MV-4-11 (cell line): ENCODE measurements at places on chromosomes 7 and 10.
A peak's percentile ranks its signal among the peaks of the same experiment; 100 is the strongest.

- DNase-seq = no peak
Observed at GRCh38 chr7:150373049-150373801, 4.6 kb downstream of the REPIN1 start.

DNA sequence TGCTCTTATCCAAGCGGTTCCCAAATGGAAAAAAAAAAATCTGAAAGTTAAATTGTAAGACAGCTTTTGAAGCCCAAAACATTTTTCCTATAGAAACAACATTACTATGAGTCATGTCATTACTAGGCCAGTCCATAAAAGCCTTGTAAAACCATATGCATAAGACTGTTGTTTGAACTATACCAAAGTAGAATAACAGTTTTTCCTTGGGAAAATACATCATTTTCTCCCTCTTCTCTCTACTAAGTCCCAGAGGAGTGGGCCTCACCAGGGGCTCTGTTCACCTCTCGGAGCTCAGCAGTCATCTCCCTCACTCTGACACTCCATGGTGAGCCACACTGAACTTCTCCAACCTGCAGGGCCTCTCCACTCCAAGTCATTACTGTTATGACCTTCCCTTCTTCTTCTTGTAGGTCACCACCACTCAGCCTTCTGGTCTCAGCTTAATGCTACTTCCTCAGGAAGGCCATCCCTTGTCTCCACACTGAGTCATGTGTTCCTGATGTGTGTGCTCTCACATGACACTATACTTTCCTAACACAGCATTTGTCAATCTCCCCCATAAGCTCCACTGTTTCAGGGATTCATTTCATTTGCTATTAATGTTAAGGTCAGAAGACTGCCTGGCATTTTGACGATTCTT, 32.5 kb downstream of the ZNF438 start:
- peak; percentile 96 for DNase-seq

- DNase-seq = no peak
Observed at GRCh38 chr10:119250641-119251314, 43.4 kb downstream of the GRK5 start.

DNA sequence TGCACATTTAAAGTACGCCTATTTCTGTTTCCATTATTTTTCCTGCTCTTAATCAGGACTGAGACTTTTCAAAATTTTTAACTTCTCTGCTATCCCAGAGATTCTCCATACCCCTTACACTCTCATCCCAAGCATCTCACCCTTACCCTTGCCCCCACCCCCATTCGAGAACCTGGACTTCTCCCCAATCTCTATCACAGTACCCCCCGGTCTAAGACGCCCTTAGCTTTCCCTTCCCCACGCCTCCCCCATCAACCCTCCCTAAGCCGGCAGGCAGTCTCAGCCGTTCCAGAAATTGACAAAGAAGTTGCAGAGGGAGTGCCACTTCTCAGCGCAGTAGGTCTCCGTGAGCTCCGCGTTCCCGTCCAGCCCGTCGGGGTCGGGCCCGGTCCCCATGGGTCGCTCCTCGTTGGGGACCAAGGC, 1.4 kb downstream of the FGFBP3 start:
- DNase-seq = no peak

- no peak for DNase-seq
Observed at GRCh38 chr10:115710136-115710535, 562.9 kb downstream of the GFRA1 start.

DNA sequence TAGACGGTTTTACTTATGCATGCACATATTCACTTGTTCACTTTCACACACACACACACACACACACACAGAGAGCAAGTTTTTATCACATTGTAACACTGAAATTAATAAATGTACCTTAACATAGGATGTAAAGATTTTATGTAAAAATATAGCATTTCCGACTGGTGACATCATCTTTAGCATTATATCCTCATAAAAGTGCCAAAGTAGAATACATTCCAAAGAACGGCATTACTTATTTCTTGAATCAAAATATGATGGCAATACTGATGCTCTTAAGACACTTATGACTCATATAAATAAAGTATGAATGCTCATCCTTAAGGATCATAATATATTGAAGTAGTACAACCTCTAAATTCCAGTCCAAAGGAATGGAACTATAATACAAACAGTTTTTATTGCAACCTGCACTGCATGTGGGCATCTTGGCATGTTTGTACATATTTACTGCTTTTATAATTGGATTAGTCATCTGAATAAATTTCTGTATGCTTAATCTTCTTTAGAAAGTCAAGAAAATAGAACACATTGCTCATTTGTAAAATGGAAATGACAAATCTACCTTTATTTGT, 290.0 kb upstream of the SEMA3A start:
- DNase-seq = no peak

- no peak for DNase-seq
Observed at GRCh38 chr10:68517188-68517587, 10.1 kb downstream of the SLC25A16 start.

DNA sequence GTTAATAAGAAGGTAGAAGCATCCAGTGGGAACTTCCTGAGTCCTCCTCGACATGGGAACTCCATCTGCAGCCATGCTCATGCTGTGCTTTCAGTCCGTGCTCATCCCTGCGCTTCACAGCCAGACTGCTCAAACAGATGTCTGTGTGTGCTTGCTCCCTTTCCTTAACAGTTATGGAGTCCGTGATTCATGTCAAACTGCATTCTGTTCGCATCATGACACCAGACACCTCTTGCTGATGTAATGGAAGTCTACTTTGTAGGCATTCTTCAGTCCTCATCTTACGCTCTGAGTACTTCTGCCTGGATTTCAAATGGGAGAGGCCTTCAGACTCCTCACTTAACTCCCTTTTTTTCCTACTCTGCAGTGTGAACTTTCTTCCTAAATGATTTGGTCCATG, 304.9 kb downstream of the SUGCT start:
- no peak for DNase-seq

DNA sequence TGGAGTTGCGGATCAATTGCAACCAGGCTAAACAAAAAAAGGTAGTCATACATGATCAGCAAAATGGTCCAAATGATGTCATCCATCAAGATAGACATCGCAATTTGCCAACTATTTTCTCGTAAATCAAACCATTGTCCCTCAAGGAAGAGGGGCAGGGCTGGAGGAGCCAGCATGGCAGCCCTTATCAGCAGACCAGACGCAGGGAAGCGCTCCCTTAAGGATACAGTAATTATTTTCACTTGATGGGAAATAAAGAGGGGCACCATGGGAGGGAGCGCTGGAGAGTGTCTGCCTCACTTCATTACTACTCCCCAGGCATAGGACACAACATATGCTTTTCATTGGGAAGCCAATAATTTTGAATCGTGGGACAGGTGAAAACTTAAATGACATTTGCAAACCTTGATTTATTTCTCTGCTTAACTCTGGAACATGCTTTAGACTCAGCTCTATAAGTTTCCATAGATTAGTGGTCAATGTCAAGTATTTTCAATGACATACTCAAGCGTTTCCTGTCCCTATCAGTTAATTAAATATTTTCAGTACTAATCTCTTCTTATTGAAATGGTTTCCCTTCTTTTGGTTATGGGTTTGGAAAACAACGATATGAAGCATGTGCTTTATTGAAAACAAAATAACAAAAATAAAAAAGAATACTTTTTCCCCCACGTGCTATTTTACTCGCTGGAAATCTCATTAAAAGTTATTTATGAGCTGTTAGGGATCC, 202.4 kb upstream of the HABP2 start:
- DNase-seq = no peak

DNA sequence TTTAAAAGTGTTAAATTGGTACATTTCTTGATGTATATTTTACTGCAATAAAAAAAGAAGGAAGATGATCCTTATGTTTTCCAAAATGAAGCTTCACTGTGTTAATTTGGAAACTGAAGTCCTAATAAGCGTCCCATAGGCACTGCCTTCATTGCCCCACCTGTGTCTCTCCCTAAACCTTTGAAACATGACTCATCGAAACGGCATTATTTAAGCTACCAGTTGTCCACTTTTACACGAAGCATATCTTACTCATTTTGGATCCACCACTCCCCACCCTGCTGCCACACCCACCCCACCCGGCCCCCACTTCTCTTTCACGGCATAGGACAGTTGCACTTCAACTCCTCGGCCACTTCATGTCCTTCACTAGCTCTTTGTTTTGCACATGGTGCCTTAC, 85.5 kb downstream of the KIAA1549 start:
- no peak for DNase-seq

- DNase-seq = no peak
Observed at GRCh38 chr10:109622566-109622965, 300.7 kb downstream of the XPNPEP1 start.

DNA sequence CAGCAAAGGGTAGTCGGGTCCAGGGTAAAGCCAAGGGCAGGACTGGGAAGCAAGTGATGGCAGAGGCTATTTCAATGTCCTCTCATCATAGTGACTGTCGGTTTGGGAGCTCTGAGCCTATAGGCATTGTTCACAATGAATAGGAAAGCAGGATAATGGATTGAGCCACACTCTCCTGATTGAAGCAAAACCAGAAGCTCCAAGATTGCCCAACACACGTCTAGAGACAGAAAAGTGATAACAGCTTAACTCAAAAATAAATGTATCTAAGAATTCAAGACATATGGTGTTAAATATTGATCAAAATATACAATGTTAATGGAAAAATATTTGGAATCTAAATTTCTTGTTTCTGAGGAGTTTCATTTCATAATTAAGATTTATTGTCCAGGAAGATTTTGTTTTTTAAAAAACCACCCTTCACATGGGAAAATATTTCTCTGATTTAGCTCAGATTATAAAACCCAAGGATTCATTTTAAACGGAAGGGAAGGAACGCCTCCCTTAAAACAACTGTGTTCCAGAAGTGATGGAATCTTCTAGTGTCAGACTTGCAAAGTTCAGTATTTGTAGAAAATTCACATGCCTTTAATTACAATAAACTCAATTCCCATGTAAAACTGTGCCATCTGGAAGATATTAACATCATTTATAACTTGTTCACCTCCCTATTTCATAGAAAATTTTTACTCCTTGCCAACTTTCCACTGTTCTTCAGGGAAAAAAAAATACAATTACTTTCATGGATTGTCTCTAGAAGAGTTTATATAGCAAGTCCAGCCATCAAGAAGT, 54.5 kb downstream of the NRP1 start:
- DNase-seq = no peak

DNA sequence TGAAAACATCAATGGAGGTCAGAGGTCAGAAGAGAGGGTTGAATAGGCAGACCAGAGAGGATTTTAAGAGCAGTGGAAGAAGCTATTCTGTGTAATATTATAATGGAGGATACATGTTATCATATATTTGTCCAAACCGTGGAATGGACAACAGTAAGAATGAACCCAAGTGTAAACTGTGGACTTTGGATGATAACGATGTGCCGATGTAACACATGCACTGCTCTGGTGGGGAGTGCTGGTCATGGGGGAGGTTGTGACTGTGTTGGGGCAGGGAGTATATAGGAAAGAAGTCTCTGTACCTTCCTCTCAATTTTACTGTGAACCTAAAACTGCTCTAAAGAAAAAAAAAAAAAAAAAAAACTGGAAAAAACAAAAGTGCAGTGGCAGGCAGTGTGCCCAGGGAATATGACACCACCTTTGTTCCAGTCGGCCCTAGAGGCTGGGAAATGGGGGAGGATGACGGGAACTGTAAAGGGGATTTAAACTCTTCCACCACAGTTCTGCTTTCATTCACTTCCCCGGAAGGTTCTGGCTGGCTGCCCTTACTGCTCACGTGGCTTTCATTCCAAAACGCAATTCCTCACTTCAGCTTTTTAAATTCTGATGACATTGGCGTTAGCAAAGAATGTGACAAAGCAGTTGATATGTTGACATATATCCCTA, 113.7 kb upstream of the ANKRD1 start:
- DNase-seq = peak; percentile 72

DNA sequence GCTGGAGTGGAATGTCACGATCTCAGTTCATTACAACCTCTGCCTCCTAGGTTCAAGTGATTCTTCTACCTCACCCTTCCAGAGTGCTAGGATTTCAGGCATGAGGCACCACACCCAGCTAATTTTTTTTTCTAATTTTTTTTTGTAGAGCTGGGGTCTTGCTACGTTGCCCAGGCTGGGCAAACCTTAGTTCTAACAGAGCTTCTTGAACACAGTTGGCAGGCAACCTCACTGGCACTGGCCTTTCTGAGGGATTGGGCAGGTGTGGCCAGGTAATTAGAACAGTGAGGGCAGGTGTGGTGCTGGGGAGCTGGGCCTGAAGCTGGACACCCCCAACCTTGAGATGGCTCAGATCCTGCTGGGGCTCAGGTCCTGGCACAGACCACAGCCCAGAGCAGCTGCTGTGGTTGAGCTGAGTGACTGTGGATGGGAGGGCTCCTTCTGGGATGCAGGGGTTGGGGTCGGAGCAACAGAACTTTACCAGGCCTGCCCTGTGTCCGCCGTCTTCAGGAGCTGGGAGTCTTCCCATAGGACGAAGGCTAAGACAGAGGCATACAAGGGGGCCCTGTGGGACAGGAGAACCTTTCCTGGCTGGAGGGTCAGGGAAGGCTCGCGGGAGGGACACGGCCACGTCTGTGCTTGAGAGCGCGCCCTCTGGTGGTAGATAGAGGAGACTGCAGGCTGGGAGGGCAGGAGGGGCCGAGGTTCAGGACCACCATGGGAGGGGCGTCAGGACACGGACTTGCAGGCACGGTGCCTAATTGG, 48.2 kb downstream of the COL26A1 start:
- DNase-seq = no peak

GRCh38 chr7:2384354-2385243, 18.8 kb upstream of the CHST12 start:
- no peak for DNase-seq

DNA sequence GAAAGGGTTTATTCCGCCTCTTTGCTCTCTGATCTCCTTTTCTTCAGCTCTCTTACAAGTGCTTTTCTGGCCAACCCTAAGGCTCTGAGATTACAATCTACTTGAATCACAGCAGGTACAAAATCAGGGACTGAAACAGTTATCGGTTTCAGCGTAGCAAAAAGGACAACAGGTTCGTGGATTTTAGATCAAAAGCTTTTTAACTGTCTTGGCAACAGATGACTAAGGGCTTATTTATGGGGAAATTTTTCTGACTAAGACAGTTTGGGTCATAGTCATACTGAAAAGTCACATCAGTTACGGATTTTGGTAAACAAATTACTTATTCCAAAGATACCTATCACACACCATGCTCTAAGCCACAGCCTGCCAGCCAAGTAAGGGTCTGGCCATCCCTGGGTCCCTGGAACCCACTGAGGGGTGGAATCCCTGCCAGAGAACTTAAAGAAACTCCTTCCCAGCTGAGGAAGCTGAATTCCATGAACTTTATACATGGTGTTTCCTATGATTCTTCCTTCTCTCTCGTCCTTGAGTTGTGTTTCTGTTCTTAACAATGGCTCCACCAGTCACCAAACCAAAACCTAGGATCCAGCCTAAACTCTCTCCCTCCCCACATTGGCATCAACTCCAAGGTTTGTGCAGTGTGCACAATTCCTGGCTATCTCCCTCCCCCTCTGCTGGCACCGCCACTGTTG, 169.3 kb downstream of the FAM107B start:
- DNase-seq = peak; percentile 57

- DNase-seq = no peak
Observed at GRCh38 chr7:149855361-149856305, 17.5 kb downstream of the ZNF862 start.

- no peak for DNase-seq
Observed at GRCh38 chr10:86071758-86072157, 294.8 kb downstream of the GRID1 start.

GRCh38 chr10:69878038-69878437, 76.3 kb downstream of the COL13A1 start:
- no peak for DNase-seq
